ENCODE measurements at places on chromosomes 3 and 15.

- no peak for DNase-seq
Observed at GRCh38 chr15:66737243-66738010, 35.4 kb downstream of the SMAD6 start.

DNA sequence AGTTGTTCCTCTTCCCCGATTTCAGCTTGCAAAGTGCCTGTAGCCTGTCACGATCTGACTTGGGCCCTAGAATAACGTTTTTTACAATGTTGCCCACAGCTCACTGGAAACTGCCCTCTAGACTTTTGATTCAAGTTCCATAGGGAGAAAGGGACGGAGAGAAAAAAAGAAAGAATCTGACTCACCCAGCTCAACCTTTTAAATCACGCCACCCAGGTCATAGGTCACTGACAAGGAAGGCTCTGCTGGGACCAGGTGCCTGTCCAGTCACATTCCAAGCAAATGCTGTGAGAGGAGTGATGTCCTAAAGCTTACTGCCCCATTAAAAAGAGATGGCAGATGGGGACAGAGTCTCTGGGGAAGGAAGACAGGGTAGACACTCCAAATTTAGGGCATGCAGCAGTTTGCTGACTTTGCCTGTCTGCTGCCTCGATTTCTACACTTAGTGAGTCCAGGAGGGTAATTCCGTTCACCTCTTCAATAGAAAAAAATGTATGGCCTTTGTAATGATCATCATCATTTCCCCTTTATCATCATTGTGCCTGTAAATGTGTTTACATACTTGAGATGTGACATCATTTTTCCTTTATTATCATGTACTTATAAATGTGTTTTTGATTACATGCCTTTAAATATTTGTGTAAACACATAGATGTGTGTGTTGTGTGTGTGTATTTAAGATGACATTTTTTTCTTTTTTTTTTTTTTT is 8.4 kb upstream of the MYO1E start:
- DNase-seq, result no peak

DNA sequence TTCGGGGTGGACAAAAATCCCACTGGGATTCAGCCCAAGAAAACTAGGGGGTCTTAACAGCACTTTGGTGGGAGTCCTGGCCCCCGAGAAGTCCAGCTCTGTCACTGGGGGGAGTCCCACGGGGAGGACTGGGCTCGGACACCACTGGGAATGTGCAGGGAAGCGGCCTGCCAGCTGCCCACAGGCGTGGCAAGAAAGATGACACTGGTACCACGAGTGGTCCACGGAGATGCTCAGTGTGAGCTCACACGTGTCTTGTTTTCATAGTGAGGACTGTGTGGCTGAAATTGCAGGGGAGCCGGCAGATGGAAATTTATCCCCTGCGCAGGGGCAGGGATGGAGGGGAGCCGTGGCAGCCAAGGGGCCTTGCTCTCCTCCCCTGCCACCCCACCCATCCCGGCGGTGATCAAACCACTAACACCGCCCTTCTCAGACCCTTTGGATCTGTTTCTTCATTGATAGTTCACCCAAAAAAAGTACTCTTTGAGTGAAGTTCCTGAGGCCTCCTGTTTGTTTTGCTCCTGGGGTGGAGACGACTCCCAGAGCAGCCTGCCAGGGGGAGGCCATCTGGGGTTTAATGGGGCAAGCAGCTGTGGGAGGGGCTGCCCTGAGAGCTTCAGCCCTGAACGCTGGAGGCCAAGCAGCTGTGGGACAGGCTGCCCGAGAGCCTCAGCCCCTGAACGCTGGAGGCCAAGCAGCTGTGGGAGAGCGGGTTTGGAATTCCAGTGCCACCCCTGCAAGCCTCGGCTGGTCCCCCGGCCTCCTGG is 130.9 kb downstream of the LRRK1 start:
- no peak for DNase-seq

- no peak for DNase-seq
Observed at GRCh38 chr3:139286825-139287224, 57.0 kb upstream of the MRPS22 start.

GRCh38 chr15:47292638-47293190 is 424.6 kb upstream of the SEMA6D start:
- DNase-seq, result no peak

GRCh38 chr3:41652506-41652905 is 309.4 kb downstream of the ULK4 start:
- DNase-seq, result no peak

GRCh38 chr3:138441256-138441655 is 6.8 kb downstream of the ESYT3 start:
- no peak for DNase-seq

GRCh38 chr3:122619040-122619439 is 41.6 kb downstream of the PARP15 start:
- no peak for DNase-seq

DNA sequence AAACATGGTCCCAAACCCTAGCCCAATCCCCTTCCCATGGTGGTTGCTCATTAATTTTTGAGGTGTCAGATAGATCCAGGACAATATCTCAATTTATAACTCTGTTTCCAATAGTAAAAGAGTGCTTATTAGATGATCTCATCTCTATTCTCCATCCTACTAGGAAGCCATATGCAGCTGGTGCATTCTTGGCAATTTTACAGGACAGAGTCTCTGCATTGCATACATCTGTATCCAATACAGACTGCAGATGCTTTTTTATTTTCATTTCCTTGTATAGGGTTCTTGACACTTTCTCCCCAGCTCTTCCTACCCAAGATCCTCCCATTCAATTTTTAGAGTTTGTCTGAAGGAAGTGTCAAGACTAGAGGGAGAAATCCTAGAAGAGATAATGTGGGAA is 194.8 kb upstream of the DPH6 start:
- DNase-seq, result no peak

DNA sequence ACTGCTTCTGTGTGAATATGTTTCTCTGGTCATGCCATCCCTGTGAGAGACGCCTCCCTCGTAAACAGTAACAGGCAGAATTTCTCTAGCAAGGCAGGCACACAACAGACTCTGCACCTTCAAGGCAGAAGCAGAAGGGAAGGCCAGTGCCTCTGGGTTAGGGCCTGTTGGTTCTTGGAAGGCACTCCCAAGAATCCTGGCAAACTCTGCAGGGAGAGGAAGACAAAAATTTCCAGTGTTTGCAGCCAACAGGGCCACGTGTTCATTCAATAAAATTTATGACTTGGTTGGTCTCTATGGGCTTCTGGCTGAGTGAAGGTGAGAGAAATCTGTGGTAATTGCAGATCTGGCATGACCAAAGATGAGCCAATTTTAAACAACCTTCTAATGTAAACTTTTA is 39.3 kb downstream of the NFKBIZ start:
- no peak for DNase-seq

DNA sequence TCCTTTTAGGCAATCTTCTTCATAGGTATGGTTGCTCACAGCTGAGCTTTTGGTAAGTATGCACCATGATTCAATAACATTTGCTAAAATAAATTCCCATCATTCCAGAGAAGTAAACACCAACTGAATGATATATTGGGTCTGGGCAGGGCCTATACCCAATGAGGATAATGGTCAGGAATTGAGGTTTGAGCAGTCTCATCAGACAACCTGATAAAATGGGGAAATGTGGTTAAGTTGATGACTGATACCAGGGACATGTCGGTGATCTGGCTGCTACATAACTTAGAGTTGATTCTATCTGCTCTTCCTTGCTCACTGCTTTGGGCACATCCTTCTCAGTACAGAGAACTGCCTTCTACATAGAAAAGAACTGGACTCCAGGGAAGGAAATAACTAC is 92.9 kb downstream of the GPR156 start:
- no peak for DNase-seq
